Right cardiac atrium (tissue), 5 donors: ENCODE measurements at places on chromosomes 1 and 21.

DNA sequence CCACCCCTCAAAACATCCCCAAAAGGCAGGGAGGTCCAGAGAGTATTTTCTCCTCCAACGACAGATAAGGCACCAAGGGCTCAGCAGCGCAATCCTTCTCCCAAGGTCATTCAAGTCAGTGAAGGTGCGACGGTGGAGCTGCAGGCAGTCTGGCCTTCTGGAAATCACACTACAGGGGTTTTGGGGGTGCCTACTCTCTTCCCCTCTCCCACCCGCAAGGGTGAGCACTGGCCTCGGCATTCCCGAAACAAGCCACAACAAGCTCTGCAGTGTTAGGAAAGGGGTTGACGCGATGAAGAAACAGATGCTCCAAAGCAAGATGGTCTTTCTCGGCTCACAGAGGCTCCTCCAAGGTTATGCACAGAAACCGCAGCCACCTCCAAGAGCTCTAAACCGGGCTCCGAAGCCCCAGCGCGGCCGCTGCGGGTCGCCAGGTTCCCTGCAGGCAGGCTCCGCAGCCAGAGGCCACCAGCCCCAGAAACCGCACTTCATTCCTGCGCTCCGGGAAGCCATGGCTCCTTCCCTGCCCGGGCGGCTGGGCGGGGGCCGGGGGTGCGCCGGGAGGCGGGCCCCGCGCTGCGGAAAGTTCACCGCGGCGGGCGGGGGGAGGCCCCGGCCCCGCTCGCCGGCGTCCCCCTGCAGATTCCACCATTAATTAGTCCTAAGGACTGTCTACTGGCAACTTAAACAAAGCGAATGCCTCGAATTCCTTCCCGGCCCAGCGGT is 1.1 kb downstream of the LUZP1 start:
- DNase-seq, result peak; percentile 51

DNA sequence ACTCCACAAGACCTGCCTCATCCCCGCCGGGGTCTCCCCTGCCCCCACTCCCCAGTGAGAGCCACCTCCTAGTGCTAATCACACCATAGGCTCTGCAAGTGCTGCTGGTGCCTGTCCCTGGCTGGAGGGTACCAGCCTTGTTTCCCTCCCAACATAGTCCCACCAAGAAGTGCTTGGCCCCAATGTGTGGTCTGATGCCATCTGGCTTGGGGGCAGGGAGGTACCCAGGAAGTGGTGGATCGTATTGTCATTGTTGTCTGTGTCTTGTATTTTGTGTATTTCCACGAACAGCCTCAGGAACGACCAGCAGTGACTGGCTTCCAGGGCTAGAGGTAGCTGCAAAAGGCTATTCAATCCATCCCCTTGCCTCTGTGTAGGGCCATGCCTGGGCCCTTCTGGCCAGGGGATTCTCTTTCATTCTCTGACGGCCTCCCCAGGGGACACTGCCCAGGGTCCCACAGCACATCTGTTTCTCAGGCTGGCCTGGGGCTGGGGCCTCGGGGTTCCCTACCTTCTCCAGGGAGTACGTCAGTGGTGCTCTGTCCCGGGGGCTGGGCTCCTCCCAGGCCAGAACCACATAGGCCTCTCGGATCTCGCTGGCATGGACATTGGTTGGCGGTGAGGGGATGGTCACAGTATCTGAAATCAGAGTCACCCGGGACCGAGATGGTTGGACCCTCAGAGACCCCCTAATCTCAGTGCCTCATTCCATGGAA is 22.8 kb downstream of the MYOM3 start:
- DNase-seq, result no peak

DNA sequence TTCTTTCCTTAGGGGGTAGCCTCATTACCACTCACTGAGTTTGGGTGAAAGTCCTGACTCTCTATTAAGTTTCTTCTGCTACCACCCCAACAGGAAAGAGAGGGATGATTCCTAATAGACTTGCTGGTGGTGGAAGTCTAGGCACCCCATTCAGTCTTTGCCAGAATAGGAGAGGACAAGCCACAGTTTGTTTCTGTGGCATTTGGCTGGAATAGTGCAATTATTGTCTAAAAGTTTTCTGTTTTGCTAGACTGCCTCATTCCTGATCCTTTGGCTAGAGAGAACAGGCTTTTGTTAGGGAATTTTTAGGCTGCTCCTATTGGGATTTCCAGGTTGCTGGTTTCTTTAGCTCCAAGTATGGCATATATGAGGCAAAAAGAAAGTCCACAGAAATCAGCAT is 9.9 kb upstream of the HJV start:
- no peak for DNase-seq

DNA sequence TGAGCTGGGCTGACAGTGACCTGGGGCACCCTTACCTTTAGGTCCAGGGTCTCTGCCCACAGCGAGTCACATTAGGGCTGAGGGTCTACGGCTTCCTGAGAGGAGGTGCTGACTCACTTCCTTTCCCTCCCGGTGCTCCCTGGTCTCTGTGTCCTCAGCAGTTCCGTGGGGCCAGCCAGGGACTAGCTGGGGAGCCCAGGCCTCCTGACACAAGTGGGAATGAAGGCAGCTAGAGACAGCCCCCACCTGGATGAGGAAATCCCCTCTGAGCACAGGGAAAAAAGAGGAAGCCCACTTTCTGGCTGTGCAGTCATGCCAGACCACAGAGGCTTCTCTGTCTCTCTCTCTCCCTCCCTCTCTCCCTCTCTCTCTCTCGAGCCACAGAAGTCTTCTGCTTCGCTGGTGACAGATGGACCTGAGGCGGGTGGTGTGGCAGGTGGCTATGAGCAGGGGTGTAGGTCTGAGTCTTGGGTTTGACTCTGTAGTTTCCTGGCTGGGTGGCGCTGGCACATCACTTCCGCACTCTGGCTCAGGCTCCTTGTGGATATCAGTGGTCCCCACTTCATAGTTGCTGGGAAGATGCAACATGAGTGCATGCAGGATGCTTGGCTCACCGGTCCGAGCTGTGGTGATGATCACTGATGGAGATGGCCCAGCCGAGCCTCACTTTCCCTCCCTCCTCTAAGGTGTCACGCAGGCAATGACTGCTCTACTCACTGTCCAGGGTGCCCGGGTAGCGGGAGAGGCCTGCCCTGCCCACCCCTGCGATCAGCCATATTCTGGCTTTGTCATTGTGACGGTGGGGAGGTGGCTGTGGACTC is 3.5 kb downstream of the SLC66A1 start:
- no peak for DNase-seq

- peak; percentile 15 for DNase-seq
These were observed 1.3 kb upstream of the FTCD start for GRCh38 chr21:46156678-46157077.

DNA sequence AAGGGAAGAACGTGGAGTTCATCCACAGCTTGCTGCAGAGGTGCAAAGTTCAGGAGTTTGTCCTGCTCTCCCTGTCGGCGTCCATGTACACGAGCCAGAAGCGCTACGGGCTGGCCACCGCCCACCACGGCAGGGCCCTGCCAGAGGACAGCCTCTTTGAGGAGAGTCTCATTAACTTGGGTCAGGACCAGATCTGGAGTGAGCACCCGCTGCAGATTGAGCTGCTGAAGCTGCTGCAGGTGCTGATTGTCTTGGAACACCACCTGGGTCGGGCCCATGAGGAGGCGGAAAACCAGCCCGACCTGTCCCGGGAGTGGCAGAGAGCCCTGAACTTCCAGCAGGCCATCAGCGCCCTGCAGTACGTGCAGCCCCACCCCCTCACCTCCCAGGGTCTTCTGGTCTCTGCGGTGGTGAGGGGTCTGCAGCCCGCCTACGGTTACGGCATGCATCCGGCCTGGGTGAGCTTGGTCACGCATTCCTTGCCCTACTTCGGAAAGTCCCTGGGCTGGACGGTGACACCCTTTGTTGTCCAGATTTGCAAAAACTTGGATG is 73.8 kb upstream of the MORC3 start:
- DNase-seq, result no peak

DNA sequence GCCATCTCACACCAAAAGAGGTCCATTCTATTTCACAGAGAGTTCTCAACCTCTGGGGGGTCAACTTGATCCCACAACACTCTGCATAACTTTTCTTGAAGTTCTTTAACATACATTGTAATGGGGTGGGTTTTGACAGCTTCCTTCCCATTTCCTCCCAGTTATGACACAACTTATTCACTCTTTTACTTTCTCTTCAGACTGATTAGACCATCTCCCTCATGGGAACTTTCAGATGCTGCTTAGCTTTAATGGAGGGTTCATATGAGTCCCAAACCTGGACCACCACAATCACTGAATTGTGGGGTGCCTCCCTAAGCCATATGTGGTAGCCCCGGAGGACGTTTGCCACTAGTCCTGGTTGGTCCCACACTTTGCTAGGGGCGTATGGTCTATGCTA is 28.3 kb upstream of the KCNJ15 start:
- DNase-seq, result no peak

- no peak for DNase-seq
These were observed 2.9 kb downstream of the RIPK4 start for GRCh38 chr21:41763996-41764395.

DNA sequence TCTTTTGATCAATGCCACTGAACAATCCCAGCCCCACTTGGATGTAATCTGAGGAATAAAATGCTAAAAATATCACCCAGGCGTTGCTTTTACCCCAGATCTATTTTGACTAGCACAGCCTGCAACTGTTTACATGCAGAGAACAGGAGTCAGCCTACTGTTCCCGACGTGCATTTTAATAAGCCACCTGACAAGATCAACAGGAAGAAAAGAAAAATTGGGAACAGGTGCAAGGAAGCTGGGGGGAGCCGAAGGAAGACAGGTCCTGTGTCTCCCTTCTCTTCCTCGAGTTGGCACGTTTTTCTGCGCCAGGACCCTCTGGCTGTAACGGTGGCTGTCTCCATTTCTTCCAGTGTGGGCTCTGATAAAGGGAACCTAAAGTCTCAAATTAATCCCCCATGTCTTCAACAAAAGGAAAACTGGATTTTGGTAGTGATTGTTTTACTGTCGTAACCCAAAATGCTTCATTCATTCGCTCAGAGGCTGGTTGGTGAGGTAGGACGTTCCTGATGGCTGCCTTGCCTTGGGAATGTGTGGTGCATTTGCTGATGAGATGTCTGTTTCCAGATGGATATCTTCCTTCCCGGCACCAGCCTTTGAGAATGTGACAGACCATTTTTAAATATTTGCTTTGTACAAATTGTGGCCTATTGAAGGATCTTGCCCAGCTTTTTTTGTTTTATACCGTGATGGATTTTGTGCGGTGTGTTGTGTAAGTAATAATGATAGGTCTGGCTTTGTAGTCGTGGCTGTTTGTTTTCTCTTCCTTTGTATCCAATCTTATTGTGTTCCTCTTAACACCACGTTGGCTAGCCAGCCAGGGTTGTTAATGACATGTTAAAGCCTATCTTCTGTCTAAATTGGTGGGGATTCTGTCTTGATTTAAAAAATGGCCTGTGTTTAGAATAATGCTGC is 117.5 kb downstream of the C1orf21 start:
- no peak for DNase-seq

- DNase-seq, result no peak
These were observed 31.4 kb downstream of the VASH2 start for GRCh38 chr1:212981571-212982328.

DNA sequence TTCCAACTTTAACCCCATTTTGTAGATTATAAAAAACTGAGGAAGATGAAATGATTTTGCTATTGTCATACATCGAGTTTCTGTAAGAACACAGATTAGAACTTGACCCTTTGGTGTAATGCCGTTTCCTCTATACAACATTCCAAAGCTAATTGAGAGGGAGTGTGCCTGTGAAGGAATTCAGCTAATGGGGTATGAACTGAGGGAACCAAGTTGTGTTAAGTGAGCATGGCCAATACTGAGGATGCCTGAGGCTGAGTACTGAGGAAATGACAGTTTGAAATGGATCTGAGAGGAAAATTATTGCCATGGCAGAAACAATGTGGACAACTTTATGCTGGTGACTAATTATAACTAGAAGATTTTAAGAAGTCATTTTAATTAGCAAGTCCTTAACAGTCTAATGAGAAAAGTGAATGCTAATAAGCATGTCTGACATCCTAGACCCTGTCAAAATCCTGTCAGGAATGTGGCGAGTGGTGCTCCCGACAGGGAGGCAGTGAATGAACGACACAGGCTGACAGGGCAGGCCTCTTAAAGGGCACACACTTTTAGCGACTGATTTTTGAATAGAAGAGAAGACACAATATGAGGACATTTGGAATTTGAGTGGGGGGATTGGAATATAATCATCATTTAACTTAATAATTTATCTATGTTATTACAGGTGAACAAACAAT is 262.5 kb downstream of the HLX start:
- DNase-seq, result no peak

DNA sequence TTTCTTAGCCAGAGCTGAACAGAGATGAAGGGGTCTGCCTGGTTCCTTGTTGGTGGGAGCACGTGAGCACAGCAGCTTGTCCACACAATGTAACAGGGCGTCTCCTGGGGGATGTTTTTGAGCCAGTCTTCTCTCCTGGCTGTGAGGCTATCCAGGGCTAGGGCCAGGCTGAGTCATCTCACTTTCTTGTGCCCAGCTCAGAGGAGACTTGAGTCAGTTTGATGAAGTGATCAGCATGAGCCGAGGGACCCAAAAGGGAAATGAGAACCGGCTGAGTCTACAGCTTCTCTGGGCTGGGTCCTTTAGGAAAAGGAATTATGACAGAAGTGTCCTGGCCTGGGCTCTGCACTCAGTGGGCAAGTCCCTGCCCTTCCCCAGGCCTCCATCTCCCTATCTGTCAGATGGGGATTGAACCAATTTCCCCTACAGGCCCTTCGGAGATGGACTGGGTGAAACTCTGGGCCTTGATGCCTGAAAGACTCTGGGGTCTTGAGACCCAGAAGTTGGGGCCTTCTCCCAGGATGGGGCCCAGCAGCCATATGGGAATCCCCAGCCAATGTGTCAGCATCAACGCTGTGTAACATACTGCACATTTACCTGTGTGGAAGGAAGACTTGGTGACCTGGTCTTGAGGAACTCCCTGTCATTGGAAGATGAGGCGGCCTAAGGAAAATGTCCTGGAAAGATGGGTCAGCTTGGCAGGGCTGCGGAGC is 36.6 kb downstream of the DMRTB1 start:
- no peak for DNase-seq

DNA sequence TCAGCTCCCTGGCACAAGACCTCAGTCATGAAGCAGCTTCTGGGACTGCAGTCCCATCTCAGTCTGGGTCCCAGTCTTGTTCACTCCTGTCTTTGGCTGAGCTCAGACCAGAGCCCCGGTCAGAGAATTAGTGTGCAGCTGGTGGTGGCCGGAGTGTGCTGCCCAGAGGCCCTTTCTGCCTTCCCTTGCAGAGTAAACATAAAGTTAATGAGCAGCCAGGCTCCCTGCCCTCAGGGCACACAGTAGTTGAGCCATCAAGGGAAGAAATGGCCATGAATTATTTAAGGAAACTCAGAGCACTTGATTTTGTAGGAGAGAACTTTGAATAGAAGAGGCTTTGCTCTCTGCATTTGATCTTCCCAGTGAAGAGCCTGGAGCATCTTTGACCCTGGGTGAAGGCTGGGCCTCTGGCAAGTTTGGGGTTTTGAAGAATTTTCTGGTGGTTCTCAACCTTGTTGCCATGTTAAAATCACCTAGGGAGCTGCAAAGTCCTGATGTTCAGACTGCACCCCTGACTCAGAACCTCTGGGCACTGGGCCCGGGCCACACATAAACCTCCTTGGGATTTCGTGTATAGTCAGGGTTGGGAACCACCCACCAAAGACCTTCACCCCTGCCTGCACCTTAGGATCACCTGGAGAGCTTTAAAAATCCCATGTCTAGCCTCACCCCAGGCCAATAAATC is 26.4 kb upstream of the SELENON start:
- no peak for DNase-seq
